ENCODE measurements at places on chromosomes 5 and 9.

DNA sequence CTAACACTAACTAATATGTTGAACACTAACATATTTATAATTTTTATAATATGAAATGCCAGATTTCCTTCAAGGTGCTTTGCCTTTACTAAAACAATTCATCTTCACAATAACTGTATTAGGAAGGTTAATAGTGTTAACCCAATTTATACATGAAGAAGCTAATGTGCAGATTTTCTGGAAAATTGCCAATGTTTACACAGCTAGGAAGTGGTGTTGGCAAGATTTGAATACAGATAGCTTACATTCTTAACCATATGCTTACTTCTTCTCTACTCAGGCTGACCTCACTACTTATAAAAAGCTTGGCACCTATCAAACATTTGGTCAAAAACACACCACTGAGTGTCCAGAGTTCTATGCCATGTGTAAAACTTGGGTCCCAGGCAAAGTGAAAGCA is 445.4 kb upstream of the ITGA1 start:
- DNase-seq: no peak

GRCh38 chr9:38066197-38066913 is 2.7 kb downstream of the SHB start:
- no peak for DNase-seq

DNA sequence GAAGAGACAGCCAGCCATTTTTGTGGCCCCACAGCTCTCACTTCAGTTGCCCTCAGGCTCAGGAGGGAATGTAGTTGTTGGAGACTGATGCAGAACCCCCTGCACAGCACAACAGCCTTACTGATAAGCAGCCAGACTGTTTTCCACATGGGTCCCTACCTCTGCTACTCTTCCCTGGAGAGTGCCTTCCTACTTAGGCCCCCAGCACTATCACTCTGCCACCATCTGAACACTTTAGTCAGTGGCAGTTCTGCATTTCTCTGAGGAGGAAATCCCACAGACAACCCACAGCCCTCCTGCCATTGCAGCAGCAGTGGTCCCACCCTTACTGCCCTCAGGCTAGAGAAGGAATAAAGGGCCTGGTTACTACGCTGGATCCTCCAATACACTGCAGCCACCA is 61.8 kb upstream of the PTPRD start:
- DNase-seq: no peak

DNA sequence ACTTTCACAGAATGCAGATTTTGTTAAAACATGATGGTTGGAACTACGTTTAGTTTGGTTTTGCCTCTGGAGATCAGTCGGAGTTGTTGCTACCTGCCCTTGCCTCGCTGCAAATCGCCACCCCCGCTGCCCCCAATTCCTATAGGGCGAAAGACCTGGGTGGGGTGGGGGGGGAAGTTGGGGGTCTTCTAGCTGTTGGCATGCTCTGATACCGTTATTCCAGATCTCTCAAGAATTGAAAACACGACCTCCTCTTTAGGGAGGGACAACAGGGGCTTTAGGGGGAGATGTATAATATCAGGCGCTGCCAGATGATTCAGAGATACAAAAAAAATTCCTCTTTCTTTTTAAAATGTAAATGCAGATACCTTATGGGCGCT is 36.4 kb upstream of the NFIB start:
- no peak for DNase-seq

- no peak for DNase-seq
These were observed 60.0 kb upstream of the TUT7 start for GRCh38 chr9:86413971-86414880.

- DNase-seq: no peak
These were observed 140.9 kb downstream of the ARHGEF28 start for GRCh38 chr5:73766902-73767301.

DNA sequence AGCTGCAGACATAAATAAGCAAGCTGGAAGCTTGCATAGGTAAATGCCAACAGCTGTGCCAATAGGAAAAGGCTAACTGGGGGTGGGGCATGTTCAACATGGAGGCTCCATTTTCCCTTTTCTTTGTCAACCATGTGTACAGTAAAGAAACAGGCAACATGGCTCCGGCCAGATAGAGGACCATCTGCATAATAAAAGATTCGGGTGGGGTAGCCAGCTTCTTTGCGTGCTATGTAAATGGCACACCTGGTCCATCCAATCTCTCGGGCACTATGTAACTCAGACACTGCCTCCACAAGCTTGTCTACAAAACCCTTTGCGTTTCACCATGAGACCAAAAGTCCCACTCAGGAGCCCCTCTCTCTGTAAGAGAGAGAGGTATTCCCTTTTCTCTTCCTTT is 41.7 kb upstream of the DENND4C start:
- DNase-seq: no peak

DNA sequence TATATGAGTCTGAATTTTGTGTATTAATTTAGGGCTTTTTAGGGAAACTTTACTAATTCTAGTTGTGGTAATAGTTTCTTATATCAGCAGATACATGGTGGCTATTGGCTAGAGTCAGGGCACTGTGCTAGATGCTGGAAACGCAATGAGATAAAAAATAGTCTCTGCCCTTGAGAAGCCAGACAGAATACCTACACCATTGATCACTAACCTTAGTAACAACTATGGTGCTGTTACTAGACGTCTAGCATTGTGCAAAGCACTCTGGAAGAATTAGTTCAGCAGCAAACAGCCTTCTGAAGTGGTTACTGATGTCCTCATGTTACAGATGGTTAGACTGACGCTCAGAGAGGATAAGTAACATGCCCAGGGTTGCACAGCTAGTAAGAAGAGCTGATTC is 61.8 kb downstream of the GDA start:
- DNase-seq: no peak

DNA sequence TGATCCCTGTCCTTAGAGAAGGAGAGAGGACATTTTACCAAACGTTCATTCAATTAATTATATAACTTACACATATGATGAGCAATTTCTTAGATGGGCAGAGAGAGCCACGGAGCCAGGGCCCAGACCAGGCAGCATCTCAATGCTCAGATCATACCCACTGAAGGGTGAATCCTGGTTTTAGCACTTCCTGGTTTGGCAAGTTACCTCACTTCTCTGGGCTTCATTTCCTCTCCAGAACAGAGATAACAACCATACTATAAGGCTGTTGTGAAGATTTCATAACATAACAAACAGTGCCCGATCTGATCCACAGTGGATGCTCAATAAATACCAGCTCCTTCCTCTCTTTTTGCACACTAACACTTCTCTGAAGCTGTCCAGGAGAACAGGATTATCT is 271.1 kb downstream of the DENND1A start:
- no peak for DNase-seq

GRCh38 chr5:161369022-161369421 is 177.5 kb downstream of the GABRB2 start:
- DNase-seq: no peak

- no peak for DNase-seq
These were observed 65.3 kb downstream of the MARCHF3 start for GRCh38 chr5:126965061-126965475.

GRCh38 chr9:136596630-136597031 is 50.8 kb upstream of the NOTCH1 start:
- no peak for DNase-seq
